ENCODE measurements at places on chromosomes 12 and 14.
A peak's percentile ranks its signal among the peaks of the same experiment; 100 is the strongest.

- no peak for DNase-seq
These were observed 1.2 kb upstream of the GAPDH start for GRCh38 chr12:6532927-6533652.

DNA sequence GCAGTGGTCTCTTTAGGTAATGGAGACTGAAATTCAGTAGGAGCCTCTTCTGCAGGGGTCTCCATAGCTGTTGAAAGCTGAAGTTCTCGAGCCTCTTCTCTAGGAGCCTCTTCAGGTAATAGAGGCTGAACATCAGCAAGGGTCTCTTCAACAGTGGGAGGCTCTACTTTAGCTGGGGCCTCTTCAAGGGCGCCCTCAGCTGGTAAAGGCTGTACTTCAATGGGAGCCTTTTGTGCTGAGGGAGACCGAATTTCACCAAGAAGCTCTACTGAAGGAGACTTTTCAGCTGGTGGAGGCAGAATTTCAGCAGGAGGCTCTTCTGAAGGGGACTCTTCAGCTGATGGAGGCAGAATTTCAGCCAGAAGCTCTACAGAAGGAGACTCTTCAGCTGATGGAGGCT, 1.5 kb downstream of the FSCB start:
- DNase-seq, result no peak

DNA sequence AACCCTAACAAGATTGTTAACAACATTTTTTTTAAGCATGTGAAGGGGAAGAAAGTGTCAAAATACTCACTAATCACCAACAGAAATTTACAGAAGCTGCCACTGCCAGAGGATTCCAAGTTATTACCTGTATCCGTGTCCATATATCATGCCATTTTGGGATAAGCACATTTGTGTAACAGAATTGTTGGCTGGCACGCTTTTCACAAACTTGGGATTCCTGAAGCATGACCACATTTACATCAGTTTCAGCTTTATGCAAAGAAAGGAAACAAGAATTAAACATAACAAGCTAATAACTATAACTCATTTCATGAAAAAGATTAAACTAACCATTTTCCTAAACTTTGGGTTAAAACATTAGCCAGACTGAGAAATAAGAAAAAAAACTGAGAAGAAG, 5.9 kb downstream of the NEMP1 start:
- no peak for DNase-seq

- DNase-seq, result no peak
These were observed 31.6 kb downstream of the KCNC2 start for GRCh38 chr12:75177997-75178396.

GRCh38 chr12:6666211-6666610, 3.3 kb upstream of the ING4 start:
- DNase-seq, result no peak

DNA sequence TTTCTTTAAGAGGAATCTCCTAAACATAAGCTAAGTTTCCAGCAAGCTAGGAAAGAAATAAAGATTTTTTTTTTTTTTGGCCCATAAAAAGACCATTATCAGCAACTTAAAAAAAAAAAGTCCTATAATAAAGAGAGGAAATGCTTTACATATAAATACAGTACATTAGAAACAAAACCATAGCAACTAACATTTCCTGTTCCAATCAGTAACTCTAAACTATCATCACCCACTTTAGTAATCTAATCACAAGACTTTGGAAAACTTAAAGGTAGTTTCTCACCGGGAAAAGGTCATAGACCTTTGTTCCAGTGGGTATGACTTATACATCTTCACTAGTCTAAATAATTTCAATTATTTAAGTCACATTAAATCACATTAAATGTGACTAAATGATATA, 11.1 kb downstream of the SPTSSA start:
- no peak for DNase-seq

GRCh38 chr12:52316290-52316689, 4.9 kb downstream of the KRT83 start:
- DNase-seq, result no peak

GRCh38 chr12:123058481-123058880, 78.0 kb downstream of the ARL6IP4 start:
- DNase-seq, result no peak

DNA sequence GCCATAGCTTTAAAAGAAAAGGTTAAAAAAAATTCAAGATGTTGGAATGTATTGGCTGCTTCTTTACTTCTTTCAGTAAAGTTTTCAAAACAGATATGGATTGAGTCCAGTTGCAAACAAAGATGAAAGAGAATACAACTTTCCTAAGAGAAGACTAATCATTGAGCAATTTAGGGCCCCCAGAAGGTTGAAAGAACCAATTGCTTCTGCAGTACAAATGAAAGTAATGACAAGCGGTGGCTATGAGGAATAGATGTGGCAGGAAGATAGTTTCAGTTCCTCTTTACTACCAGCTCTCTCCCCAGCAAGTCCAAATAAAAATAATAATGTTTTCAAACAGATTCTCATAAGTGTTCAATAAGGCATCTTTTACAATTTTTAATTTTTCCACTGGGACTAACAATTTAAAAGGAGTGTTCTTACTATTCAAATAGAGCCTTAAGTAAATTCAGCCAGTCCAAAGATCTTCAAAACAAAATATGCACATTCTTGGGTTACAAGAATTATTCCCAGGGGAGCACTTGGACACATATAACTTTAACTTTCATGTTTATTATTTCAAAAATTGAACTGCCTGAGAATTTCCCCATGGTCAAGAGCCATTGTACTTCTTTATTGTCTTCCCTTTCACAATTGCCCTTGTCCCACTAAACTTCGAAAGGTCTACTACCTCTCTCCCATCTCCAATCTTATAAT, 62.3 kb upstream of the PPP1R12A start:
- DNase-seq, result no peak

- no peak for DNase-seq
These were observed 207.3 kb upstream of the OR4E1 start for GRCh38 chr14:21880918-21881317.

- DNase-seq, result no peak
These were observed at the start of gene CLEC2B for GRCh38 chr12:9869307-9870161. CLEC2B (minus strand) TSS chr12:9869354.

GRCh38 chr14:50622978-50623377, 45.1 kb downstream of the SAV1 start:
- DNase-seq, result no peak

- DNase-seq, result no peak
These were observed 56.8 kb downstream of the SLC8B1 start for GRCh38 chr12:113278141-113278540.

DNA sequence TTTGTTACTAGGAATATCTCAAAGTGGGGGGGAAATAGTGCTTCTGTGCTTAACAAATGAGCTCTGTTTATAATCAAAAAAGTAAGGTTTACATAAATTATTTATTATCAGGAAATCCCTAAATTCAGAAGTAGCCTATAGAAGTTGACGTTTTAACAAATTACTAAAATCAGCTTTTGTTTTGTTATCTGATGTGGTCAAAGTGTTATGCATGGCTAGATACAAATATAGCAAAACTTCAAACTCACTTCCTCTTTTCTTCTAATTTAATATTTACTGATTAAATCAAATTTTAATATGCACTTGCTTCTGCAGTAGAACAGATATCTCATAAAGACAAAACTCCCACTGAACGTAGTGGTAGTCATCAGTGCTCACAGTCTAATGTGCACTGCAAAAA, 47.5 kb downstream of the GARIN6 start:
- no peak for DNase-seq

GRCh38 chr12:109671502-109671901, 42.1 kb upstream of the FAM222A start:
- DNase-seq, result no peak

- no peak for DNase-seq
These were observed 270.1 kb upstream of the PRICKLE1 start for GRCh38 chr12:42859612-42860011.

- DNase-seq, result no peak
These were observed 25.3 kb upstream of the MAGOHB start for GRCh38 chr12:10638728-10639127.

DNA sequence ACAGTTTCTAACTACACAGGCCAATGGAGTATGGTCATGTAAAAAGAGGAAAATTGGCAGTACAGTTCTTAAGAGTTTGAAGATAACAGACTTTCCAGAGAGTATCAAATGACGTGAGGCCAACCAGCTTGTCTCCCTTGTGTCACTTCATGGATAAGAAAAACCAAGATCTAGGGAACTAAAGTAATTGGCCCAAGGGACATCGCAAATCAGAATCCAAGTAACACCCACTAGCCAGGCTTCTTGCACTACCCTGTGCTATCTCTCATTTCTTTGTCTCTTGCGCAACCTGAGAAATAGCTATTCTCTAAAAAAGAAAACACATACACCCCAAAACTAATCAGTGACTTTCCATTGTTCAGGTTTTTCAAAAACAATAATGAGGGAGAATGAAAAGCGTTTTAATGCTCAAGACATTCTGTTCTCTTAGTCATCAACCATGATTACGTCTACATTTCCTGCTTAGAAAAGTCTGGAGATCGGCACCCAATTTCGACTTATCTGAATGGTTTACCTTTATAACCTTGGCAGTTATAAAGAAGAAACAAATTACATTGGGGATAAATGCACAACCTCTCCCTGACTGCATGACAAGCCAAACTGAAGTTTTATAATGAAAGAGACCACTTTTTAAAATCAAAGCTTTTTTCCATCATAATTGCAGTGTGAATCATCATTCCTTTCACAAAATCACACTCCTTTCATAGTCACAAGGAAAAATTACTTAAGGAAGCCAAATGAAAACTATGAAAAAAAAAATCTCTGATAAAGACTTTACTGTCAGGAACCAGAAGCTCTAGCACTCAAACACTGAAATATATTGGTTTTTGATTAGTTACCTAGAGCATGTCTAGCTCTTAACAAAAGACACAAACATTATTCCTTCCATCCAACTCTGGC, 42.1 kb downstream of the TMTC1 start:
- no peak for DNase-seq

- no peak for DNase-seq
These were observed 4.8 kb downstream of the SLC41A2 start for GRCh38 chr12:104953323-104953722.

DNA sequence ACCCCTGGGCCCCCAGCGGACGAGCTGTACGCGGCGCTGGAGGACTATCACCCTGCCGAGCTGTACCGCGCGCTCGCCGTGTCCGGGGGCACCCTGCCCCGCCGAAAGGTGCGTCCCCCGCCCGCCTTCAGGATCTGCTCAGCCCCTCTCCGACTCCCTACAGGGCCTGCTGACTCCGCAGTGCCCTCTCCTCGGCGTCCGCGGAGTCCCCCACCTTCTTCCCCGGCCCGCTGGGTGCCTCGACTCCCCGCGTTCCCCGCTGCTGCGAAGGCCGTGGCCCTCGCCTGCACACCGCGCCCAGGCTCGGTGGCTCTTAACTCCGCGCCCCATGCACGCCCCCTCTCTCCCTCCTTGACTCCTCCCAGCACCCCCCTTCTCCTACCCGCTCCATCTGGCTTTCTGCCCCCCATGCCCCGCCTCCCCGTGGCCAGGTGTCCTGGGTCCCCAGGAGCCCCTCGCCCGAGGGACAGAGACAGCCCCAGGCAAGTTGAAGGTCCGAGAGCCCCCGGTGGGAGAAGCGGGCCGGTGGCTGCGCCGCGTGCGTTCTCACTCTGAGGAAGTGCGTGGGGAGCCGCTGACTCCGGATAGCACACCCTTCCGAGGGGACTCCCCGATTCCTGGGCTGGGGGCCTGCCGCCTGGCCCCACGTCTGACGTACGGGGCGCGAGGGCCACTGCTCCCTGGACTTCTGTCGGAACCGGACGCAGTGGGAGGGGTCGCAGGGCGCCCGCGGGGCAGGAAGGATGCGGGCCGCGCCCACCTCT, 594 bp downstream of the TAMALIN start:
- peak; percentile 51 for DNase-seq

- DNase-seq, result no peak
These were observed 18.2 kb upstream of the CEBPE start for GRCh38 chr14:23137192-23137812.

- DNase-seq, result no peak
These were observed 34.2 kb upstream of the DEGS2 start for GRCh38 chr14:100193417-100194357.

DNA sequence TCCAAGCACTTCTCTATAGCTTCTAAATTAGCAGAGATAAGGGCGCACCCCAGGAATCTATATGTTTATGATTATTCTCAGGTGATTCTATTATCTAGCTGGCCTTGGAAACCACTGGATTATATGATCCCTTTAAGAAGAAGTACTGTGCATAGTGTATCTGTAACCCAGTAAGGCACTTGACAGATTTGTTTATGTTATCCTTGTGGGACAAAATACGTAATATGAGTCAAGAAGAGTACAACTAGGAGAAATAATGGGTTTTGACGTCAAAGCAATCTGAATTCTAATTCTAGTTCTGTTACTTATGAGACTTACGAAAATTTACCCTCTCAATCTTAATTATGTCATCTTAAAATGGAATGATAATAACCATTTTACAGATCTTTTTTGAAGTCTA, 259.6 kb upstream of the NAV3 start:
- DNase-seq, result no peak

Measured in activated T-cell treated with anti-CD3 and anti-CD28 coated beads, Interleukin-2, amount 50 U/mL, for 4 hours (primary cell).